ENCODE measurements at places on chromosomes 6 and 20.

DNA sequence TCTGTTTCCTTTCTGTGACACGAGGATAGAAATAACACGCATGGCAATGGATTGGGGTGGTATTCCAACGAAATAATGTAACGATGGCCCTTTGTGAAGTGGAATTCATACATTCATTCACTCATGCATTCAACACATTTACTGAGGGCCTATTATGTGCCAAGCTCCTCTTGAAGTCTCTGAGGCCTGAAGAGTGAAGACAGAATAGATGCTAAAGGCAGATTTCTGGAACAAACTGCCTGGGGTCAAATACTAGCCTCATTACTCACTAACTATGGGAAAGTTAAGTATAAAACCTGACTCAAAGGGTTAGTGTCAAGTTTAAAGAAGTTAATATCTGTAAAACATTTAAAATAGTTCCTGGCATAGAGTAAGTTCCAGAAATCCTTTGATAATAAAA lies 279.6 kb upstream of the SULF2 start:
- DNase-seq, result no peak

GRCh38 chr6:116580198-116580597 lies 8.9 kb downstream of the RWDD1 start:
- DNase-seq, result no peak

- no peak for DNase-seq
Measured at GRCh38 chr6:152100183-152100618, 292.7 kb downstream of the ESR1 start.

GRCh38 chr6:150751296-150751695 lies 114.2 kb upstream of the MTHFD1L start:
- DNase-seq, result no peak

- no peak for DNase-seq
Measured at GRCh38 chr6:168280899-168281245, 38.7 kb downstream of the DACT2 start.

DNA sequence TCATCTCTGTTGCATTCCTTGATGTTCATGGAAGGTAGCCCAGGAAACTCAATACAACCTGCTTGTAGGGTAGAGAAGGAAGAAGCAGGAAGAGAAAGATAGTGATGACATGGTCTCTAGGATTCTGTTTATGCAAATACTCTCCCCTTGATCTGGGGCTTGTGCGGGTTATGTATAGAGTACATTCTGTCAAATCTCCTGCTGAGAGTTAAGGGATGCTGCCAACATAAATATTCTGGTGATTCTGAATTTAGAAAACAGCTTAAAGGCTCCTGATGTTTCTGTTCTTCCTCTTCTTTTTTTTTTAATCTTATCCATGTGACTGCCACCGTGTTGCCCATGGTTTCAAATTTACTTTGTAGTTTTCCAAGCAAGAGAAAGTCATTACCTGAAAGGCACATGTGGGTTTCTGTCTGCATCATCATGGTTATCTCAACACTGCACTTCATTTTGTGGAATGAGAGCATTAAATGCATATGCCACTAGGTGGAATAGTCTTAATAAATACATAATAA lies 150.6 kb downstream of the RPS12 start:
- no peak for DNase-seq

- DNase-seq, result no peak
Measured at GRCh38 chr20:15702161-15702560, 871.1 kb downstream of the KIF16B start.
